ENCODE measurements at places on chromosomes 16 and 17.

GRCh38 chr17:38926293-38927070 lies 1.1 kb downstream of the LASP1NB start:
- DNase-seq, result no peak

GRCh38 chr16:76235426-76235825 lies 41.8 kb upstream of the CNTNAP4 start:
- no peak for DNase-seq

- no peak for DNase-seq
Observed at GRCh38 chr17:78117027-78117981, 11.3 kb downstream of the TMC6 start.

DNA sequence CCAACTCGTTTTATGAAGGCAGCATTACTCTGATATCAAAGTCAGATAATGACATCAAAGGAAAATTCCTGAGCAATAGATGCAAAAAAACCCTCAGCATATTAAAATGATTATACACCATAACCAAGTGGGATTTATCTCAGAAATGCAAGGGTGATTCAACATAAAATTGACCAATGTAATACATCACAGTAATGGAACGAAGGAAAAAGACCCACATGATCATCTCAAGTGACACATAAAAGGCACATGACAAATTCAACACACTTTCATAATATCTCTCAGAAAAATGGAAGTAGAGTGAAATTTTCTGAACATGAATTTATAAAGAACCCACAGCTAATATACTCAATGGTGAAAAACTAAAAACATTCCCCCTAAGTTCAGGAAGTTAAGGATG lies 118.8 kb downstream of the ITFG1 start:
- DNase-seq, result no peak

GRCh38 chr17:57499648-57500049 lies 243.3 kb downstream of the MSI2 start:
- DNase-seq, result no peak
